ENCODE measurements at places on chromosomes 12 and 14.

DNA sequence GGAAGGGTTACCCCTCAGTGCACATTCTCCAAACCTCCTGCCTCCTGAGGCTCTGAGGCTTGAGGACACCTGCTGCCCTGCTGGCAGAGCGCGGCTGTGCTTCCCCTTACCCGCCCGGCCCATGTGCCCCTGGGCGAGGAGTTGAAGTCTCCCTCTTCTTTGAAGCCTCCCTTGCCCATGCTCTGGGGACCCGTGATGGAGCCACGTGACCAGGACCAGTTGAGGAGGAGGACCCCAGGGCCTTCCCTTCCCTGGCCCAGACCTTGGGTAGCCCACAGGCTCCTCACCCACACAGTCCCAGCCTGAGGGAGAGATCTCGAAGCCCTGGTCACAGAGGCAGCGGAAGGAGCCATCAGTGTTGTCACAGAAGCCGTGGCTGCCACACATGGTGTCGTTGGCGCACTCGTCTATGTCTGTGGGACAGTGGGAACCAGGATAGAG lies 12.9 kb downstream of the ISCA2 start:
- no peak for DNase-seq

GRCh38 chr12:70854138-70854537 lies 66.4 kb downstream of the PTPRR start:
- no peak for DNase-seq

DNA sequence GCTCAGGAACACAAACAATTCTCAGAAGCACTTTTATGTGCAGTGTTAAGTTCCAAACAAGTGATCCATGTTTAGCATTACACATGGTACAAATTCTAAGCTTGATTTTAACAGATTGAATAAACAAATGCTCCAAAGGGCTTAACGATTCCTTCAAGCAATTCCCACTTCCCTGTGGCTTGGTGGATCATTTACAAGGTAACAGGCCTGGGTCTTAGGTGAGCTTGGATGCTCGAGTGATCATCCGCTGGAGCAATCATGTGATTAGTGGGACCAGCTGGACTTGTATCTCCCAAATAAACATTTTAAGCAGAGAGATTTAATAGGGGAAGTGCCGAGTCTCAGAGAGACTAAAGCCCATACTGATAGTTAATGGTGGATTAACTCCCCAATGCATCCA lies 70.7 kb downstream of the CALM1 start:
- DNase-seq: no peak

DNA sequence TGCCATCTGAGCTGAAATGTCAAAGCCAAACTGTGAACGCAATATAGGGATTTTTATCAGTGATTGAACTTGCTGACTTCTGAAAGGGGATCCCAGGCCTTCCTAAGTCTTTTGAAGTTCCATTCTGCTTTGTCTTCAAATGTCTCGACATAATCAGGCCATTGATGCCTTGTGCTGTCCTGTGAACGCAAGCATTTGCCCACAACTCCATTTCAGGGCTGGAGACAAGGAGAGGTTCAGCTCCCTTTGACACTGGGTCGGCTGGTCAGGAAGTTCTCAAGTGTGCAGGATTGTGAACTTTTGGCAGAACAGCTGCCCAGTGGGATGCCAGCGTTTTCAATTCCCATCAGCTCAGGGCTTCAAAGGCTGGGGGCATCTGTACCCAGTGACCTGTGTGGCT lies 345.3 kb downstream of the NUAK1 start:
- no peak for DNase-seq

DNA sequence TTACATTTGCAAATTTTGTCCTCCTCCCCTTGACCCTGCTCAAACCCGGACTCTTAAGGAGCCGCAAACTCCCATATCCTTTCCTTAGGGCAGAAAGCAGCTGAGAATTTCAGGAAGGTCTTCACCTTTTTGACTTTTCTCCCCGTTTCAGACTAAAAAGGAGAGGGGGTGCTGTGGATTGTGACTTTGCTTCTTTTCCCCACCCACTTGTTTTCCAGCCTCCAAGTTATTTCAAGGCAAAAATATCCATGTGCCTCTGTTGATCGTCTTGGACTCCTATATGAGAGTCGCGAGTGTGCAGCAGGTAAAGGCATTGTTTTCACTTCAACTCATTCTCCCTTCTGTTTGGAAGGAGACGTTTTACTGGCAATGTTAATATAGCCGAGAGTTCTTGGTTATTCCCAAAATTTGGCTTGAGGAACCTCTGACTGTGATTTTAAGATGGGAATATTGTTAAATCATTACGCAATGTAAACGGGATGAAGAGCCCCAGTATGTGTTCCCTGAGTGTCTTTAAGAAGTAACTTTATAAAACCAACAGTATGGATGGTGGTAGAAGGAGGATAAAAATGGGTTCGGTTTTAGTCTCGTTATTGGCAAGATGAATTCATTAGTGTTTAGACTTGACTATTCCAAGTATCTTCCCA lies 663 bp downstream of the LRRK2 start:
- DNase-seq: no peak

DNA sequence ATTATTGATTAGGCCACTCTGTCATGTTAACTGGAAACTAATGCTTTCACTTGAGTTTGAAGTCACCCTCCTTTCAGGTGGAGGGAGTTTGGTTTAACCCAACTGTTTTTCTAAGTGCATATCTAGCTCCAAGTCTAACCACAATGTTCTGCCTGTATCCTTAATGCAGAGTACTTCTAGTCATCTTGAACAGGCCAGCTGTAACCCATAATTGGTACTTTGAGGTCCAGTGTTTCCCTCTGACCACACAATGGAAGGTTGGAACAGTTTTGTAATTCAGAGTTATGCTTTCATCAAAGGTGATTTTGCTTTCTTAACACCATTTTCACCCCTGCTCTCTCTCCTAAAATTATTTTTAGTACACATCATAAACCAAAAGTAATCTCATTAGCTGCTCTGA lies 237.2 kb upstream of the DCN start:
- DNase-seq: no peak

DNA sequence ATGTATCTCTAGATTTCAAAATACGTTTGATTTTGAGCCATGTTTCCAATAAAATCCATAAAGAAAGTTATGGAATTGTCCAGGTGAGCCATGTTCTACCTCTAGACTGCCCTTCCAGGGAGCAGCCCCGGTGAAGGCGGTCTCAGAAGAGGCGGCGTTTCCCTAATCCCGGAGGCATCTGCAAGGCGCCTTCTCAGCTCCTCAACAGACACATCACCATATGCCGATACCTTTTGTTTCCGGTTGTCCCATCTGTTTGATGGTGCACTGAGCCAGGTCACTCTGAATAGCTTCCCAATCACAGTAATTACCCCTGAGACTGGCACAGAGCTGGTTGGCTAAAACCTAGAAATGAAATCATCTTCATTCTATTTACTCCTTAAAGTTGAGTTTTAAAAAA lies 305.5 kb upstream of the FKBP4 start:
- no peak for DNase-seq

GRCh38 chr12:1054117-1054870 lies 63.3 kb downstream of the ERC1 start:
- DNase-seq: no peak

DNA sequence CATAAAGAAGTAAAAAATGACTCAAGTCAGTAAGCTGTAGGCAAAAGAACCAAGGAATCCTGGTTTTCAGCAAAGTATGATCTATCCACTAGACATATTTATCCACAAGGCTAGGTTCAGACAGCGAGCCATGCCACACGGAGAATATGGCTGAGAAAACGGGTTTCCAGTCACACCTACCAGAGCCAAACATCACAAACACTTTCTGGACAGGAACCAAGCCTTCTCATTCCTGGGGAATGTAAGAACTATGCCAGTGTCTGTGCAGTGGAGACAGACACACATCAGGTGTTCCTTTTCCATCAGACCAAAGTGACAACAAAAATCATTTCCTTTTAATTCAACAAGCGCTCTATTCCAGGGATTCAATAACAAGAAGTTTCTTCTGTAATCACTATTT lies 41.1 kb downstream of the AREL1 start:
- no peak for DNase-seq

- no peak for DNase-seq
Observed at GRCh38 chr12:122859303-122860039, 24.2 kb downstream of the HIP1R start.

GRCh38 chr14:49876563-49877127 lies 16.2 kb upstream of the ARF6 start:
- DNase-seq: no peak

DNA sequence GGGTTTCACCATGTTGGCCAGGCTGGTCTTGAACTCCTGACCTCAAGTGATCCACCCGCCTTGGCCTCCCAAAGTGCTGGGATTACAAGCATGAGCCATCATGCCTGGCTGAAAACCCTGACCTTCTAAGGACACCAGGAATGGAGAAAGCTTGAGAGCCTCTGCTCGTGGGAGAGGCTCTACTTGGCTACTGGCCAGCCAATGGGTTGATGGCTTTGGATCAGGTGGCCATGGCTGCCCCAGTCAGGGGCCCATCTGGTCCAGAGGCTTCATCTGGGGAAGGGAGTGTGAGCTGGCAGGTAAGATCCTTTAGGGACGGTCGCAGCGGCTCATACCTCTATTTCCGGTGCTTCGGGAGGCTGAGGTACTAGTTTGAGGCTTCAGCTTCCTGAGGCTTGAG lies 42.5 kb upstream of the PPP1CC start:
- DNase-seq: no peak

- DNase-seq: no peak
Observed at GRCh38 chr14:89198544-89199329, 218.3 kb downstream of the FOXN3 start.

DNA sequence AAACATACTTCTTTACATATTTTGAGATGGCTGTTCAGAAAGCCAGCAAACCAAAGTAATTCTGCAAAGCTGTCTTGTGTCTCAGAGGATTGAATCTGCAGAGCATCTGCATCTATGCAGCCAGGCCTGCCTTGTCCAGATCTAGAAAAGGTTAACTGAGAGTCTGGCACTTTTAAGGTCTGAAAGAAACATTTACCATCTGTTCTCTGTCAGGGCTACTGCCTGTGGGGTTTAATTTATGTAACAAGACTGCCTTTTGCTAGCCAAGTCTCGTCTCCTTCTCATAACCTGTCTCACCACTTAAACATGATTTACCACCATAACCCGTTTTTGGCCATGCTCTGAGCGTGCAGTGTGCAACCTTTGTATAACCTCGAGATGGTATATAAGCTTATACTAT lies 194.2 kb downstream of the SYT10 start:
- no peak for DNase-seq

DNA sequence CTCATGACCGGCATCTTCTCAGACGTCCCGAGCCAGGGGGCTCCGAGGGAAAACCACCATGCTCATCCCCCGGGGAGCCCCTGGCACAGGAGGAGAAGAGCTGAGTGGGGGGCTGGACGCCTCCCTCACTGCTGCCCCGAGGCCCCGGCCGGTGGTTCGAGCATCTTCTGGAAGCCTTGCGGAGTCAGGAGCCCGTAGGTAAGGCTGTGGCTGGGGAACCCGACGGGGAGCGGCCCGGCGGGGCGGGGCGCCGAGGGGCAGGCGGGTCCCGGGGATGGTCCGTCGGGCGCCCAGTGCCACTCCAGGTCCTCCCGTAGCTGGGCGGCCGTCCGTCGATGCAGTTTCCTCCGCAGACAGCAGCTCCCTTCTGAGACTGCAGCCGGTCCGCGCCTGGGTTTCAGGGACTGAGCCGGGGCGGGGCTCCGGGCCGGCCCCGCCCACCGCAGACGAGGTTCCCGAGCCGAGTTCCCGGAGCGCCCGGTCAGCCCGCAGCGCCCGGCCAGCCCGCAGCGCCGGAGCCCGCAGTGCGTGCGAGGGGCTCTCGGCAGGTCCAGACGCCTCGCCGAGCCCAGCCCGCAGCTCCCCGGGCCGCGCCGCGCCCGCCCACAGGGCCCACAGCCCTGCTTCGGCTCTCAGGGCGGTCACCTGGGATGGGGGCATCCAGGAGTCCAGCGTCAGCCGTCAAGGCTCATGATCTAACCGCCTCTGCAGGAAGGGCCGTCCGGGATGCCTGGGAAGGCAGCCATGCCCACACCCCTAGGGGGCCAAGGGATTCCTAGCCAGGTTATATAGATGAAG lies at the start of gene PGF:
Gene PGF, minus strand, starts transcription at position 369 of the 798 bp plus-strand sequence. Its CDS starts 355 bp downstream, at position 14.
- no peak for DNase-seq

- no peak for DNase-seq
Observed at GRCh38 chr14:68328509-68328908, 464.4 kb downstream of the ZFP36L1 start.

DNA sequence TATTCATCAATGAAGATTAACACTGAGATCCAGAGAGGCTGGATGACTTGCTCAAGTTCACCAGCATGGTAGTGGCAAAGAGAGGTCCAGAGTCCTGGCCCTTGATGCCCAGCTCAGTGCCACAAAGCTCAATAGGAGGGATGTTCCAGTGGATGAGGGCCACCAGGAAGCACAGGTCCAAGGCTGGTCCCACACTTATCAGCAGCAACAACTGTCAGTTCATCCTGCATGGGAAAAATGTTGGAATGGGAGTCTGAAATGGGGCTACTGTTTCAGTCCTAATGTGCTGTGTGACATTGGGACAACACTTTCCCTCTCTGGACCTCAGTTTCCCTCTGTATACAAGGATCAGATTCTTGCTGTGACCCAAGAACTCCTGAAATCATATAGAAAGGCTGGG lies 11.2 kb downstream of the SERPINA5 start:
- no peak for DNase-seq
